Hematopoietic multipotent progenitor cell treated with erythropoietin and hydrocortisone succinate and interleukin-3 and kit ligand, for 15 days (in vitro differentiated cells): ENCODE measurements at places on chromosomes 13 and 19.
A peak's percentile ranks its signal among the peaks of the same experiment; 100 is the strongest.

GRCh38 chr19:876780-877314 lies 16.1 kb downstream of the MED16 start:
- DNase-seq, result no peak

- DNase-seq, result peak; percentile 68
These were observed 957 bp upstream of the CCDC194 start for GRCh38 chr19:17394891-17395415.

- no peak for DNase-seq
These were observed 8.3 kb downstream of the LCP1 start for GRCh38 chr13:46173656-46174055.

DNA sequence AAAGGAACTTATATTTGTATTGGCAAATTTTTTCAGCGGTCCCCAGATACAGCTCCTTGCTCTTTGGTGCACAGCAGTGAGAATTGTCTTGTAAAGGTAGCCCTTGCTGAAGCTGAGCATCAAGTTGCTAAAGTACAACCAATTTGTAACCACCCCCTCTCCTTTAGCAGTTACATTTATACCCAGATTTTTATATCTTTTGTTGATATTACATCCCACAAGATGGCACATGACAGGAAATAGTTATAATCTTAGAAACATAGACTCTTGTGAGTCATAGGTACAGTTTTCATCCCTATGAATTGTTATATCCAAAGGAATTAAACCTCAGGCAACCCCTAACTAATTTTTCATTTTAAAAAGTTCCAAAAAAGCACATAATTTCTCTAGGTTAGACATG lies 523.0 kb upstream of the SLITRK1 start:
- no peak for DNase-seq

DNA sequence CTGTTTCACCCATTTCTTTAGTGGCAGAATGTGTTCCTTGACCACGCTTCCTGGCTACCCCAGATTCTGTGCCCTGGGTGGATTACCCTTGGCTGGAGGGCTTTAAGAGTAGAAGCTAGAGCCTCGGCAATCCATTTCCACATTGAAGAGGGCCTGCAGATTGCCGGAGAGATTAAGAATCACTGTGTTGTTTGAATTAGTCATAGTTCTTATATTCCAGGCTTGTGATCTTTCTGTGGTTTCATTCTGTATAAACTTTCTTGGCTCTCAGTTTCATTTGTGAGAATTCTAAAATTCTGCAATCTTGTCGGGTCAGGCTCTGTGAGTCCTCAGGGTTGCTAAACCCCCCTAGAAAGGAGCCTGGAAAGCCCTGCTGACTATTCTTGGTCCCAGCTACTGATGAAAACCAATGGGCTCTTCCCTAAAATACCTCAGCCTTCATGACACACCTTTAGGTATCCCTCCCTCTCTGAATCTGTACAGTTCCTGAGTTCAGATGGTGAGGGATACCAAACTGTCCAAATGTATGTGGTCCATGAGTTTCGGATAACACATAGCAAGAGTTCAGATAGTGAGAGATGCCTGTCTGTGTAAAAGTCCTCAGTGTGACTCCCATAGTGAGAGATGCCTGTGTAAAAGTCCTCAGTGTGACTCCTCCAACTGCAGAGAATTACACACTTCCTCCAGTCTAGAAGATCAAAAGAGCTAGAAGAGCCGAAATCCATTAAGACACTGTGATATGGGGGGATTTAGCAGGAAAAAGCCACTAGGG lies 4.3 kb downstream of the PHF11 start:
- no peak for DNase-seq

- no peak for DNase-seq
These were observed 12.3 kb upstream of the ARL11 start for GRCh38 chr13:49615836-49616675.

- DNase-seq, result no peak
These were observed 75.3 kb downstream of the RAB20 start for GRCh38 chr13:110486061-110486715.

DNA sequence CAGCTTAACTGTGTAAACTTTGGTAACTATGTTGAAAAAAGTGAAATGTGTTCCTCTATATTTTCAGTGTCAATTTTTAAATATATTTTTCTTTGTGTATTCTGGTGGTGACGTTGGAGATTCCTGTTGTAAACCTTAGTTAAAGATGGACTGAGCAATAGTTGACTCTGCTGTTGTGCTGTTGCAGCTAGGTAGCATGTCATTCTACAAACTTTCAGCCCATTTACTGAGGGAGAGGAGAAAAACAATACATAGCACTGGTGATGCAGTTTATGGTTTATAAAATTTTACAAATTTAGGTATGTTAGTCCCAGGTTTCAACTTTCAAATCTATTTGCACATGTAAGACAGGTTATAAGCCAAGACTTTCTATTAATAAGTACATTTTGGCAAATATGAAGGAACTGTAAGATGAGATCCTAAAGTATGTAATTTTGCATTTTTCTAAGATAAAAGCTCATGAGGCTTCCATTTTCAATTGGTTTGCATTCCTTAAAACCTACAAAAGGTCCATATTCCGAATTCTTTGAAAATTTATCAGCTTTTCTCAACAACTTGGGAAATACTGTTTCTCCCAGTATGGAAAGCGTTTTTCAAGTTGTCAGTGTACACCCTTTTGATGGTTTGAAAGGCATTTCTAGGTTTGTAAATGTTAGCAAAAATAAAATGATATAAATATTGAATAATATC lies 1.5 kb downstream of the NDFIP2 start:
- no peak for DNase-seq

- DNase-seq, result no peak
These were observed 492.0 kb downstream of the FGF9 start for GRCh38 chr13:22162889-22163288.

DNA sequence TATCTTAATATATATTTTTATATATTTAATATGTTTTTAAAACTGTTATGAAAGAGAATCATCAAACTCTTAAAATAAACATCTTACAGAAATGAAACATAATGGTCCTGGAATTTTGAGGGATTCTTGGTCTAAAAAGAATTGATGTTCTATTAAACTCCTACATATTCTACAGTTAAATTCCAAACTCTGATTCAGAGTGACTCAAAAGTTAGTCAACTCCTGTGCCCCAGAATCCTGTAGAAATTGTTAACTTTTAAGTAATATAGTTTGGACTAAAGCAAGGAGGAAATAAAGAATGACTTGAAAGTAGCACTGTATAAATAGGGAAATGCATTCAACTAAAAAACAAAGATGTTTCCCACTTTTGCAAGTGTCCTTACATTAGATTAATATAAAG lies 47.7 kb downstream of the FNDC3A start:
- no peak for DNase-seq
